Esophagus (tissue), 2 donors: ENCODE measurements at places on chromosomes 12 and 14. TPM values are rescaled to one million over a fixed set of nuclear protein-coding genes. Genes with fewer than 3 reads are reported as not detected.

Gene DHRS7
- 37.5 TPM for polyA plus RNA-seq

Gene VRTN
- polyA plus RNA-seq = not detected

Gene BORCS5
- 2.6 TPM for polyA plus RNA-seq

Gene ANO4
- polyA plus RNA-seq = not detected

Gene CCDC175
- polyA plus RNA-seq = not detected

Gene AMHR2
- polyA plus RNA-seq = 0.08 TPM

Gene FSCB
- polyA plus RNA-seq = not detected

Gene PTPRO
- 0.14 TPM for polyA plus RNA-seq

Gene ABCD2
- 0.04 TPM for polyA plus RNA-seq

Gene P2RX7
- 2.5 TPM for polyA plus RNA-seq

Gene POTEG
- polyA plus RNA-seq = not detected

Gene TMCC3
- 3.0 TPM for polyA plus RNA-seq

Gene KRT71
- polyA plus RNA-seq = not detected

Gene ZNF410
- polyA plus RNA-seq = 29.9 TPM

Gene CCDC184
- polyA plus RNA-seq = 0.80 TPM

Gene DNAH10
- not detected for polyA plus RNA-seq

Gene SOX5
- polyA plus RNA-seq = 0.33 TPM

Gene GPX2
- 128 TPM for polyA plus RNA-seq

Gene LRRC9
- not detected for polyA plus RNA-seq

Gene PRH2
- polyA plus RNA-seq = not detected

Gene FAM186B
- 0.09 TPM for polyA plus RNA-seq

Gene TAS2R8
- polyA plus RNA-seq = not detected

Gene HOXC12
- polyA plus RNA-seq = not detected

Gene BCL2L2
- polyA plus RNA-seq = 35.0 TPM

Gene NANOG
- under 0.01 TPM for polyA plus RNA-seq

Gene PAX9
- polyA plus RNA-seq = 78.7 TPM
